Fibroblast of skin of right quadriceps (primary cell): ENCODE measurements at places on chromosomes 3 and 15.

GRCh38 chr15:64011736-64012135 lies 34.5 kb downstream of the DAPK2 start:
- DNase-seq: no peak

GRCh38 chr3:13238687-13239466 lies 165.6 kb upstream of the IQSEC1 start:
- DNase-seq: no peak

GRCh38 chr3:194339356-194339755 lies 11.8 kb downstream of the CPN2 start:
- no peak for DNase-seq

DNA sequence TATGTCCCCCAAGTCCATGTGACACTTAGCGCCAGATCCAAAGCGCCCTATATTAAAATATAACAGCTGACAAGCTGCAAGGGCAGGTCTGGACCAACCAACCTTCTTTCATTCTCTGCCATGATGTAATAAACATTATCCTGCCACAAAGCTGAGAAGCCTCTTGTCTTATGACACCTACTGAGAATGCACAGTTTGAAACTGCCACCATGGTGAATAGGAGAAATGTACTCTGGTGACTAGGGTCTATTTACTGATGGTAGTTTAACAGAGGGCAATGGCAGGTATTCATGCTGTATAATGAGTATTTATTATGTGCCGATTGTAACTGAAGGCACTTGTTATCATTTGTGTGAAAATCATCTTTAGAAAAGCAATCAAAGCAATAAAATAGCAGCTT lies 634.0 kb downstream of the OTOL1 start:
- DNase-seq: no peak

GRCh38 chr3:36525115-36525801 lies 145.0 kb downstream of the STAC start:
- peak; percentile 80 for DNase-seq

GRCh38 chr15:40454904-40455391 lies 14.2 kb downstream of the BAHD1 start:
- peak; percentile 57 for DNase-seq
